ENCODE measurements at places on chromosomes 3 and 15. TPM values are rescaled to one million over a fixed set of nuclear protein-coding genes. Genes with fewer than 3 reads are reported as not detected.
A peak's percentile ranks its signal among the peaks of the same experiment; 100 is the strongest.

DNA sequence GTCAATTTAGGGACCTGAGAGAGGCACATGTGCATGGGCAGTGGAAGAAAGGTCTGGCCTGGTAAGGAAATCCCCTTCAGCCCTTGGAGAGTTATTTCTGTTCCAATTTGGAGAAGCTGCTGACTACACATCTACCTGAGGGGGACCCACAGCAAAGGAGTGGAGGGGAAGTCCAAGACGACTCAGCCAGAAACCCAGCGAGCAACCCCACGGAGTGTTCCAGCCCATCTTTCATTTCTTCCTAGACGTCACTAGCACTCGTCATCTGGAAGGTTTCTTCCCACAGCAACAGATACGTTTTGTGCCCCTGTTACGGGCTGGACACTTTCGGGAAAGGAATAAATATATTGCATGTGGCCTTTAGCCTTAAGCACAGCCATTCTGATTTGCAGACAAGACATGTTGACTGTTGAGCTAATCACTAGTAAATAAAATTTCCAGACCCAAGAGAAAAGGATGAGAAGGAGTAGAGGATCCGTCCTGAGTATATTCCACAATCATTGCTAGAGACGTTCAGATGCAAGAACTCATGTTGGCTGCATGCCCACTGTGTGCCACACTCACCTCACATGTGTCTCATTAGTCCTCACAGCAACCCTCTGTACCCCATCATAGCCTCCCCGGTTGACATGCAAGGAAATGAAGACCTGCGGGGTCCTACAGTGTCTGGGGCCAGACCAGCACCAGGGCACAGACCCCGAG is 7.8 kb upstream of the FAM174B start:
- peaks cover 36% of the 10 kb centered on the region for H3K4me1 ChIP-seq
- H3K4me3 ChIP-seq: no peak overlapping the region
- DNase-seq: no peak
- no peaks in the 10 kb centered on the region for H3K36me3 ChIP-seq
- H3K27ac ChIP-seq: no peak overlapping the region

Gene SEMA3G
- 10.8 TPM for total RNA-seq

GRCh38 chr15:60191821-60192220 is 187.7 kb downstream of the FOXB1 start:
- no peak overlapping the region for H3K4me3 ChIP-seq
- H3K27me3 ChIP-seq: no peaks in the 10 kb centered on the region
- DNase-seq: peak; percentile 77

GRCh38 chr3:67289626-67290025 is 291.5 kb downstream of the KBTBD8 start:
- H3K27ac ChIP-seq: no peak overlapping the region
- H3K4me1 ChIP-seq: no peaks in the 10 kb centered on the region
- DNase-seq: peak; percentile 16
- H3K4me3 ChIP-seq: no peak overlapping the region

Gene RFX7
- total RNA-seq: 7.1 TPM

GRCh38 chr15:84862214-84862975 is 22.1 kb upstream of the SLC28A1 start:
- H3K27me3 ChIP-seq: no peaks in the 10 kb centered on the region
- H3K27ac ChIP-seq: no peak overlapping the region
- peaks cover 11% of the 10 kb centered on the region for H3K4me1 ChIP-seq
- DNase-seq: no peak
- H3K4me3 ChIP-seq: no peak overlapping the region

- DNase-seq: peak; percentile 77
- peak overlapping the region; percentile 13 for H3K27ac ChIP-seq
- no peaks in the 10 kb centered on the region for H3K27me3 ChIP-seq
- peaks cover 9% of the 10 kb centered on the region for H3K4me1 ChIP-seq
These were observed 148.6 kb downstream of the IMPG2 start for GRCh38 chr3:101171681-101172191.

GRCh38 chr3:5448246-5448645 is 260.7 kb downstream of the EDEM1 start:
- H3K36me3 ChIP-seq: no peaks in the 10 kb centered on the region
- no peaks in the 10 kb centered on the region for H3K4me1 ChIP-seq
- H3K27ac ChIP-seq: no peak overlapping the region
- no peak for DNase-seq

DNA sequence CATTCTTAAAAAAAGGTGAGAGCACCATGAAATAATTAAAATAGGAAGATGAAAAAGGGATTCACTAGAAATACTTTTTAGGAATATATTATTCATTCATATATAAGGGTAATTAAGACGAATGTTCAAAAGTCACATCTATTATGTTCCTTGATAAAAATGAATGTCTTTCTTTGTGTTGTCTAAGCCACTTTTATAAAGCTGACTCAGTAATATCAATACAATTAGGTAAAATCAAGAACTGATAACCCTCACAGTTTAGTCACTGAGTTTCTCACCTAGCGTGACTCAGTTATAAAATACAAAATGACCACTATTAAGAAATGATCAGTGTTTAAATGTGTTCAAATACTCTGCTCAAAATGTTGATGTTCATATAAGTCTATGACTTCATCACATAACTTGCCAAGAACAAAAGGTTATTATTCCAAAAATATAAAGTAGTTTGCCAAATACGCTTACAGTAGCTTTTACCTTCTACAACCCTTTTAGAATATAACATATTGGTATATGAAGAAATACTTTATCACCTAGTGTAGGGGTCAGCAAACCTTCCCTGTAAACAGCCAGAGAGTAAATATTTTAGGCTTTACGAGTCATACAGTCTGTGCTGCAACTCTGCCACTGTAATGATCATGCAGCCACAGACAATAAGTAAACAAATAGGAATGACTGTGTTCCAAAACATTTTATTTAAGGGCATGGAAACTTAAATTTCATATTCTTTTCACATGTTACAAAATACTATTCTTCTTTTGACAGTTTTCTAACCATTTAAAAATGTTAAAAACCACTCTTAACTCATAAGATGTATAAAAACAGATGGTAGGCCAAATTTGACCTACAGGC is 369.8 kb downstream of the TBC1D5 start:
- H3K27me3 ChIP-seq: no peaks in the 10 kb centered on the region
- no peak overlapping the region for H3K27ac ChIP-seq
- no peak overlapping the region for H3K4me3 ChIP-seq
- H3K4me1 ChIP-seq: no peaks in the 10 kb centered on the region
- peak; percentile 65 for DNase-seq

Gene TRIM42
- total RNA-seq: not detected

- no peaks in the 10 kb centered on the region for H3K36me3 ChIP-seq
- H3K27ac ChIP-seq: no peak overlapping the region
- no peak for DNase-seq
- H3K4me1 ChIP-seq: no peaks in the 10 kb centered on the region
These were observed 42.7 kb downstream of the HHLA2 start for GRCh38 chr3:108338901-108339545.

Gene PLAAT1
- total RNA-seq: 24.3 TPM

Gene UROC1
- total RNA-seq: 0.04 TPM

DNA sequence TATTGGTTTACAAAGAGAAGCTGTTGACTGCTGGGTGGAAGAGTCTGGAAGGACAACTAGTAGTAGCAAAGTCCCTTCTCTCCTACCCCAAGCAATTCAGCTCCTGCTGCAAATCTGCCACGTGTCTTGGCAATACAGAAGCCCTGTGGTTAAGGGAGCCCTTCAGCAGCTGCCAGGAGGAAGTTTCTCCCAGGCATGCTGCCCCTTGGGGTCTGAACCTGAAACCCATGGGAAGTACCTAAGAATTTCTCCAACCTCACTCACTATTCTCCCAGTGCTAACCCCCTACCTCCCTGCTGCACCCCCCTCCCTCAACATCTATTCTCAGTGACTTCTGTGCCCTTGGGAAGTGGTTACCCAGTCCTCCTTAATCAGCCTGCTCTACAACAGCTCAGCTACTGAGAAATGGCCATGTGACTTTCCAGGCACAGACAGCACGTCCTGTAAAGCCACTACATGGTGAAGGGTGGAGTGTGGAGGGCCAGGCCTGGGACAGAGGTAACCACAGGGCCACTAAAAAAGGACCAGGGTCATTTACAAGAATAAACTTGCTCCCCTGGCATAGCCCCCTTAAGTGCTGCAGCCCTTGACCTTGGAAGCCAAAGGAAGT is 316.6 kb downstream of the NTRK3 start:
- no peaks in the 10 kb centered on the region for H3K27me3 ChIP-seq
- no peak overlapping the region for H3K27ac ChIP-seq
- no peak for DNase-seq
- H3K36me3 ChIP-seq: no peaks in the 10 kb centered on the region
- no peak overlapping the region for H3K4me3 ChIP-seq

GRCh38 chr3:179825527-179826246 is 172.8 kb downstream of the USP13 start:
- no peaks in the 10 kb centered on the region for H3K27me3 ChIP-seq
- H3K4me3 ChIP-seq: no peak overlapping the region
- H3K4me1 ChIP-seq: no peaks in the 10 kb centered on the region
- no peaks in the 10 kb centered on the region for H3K36me3 ChIP-seq
- DNase-seq: no peak
- no peak overlapping the region for H3K27ac ChIP-seq

DNA sequence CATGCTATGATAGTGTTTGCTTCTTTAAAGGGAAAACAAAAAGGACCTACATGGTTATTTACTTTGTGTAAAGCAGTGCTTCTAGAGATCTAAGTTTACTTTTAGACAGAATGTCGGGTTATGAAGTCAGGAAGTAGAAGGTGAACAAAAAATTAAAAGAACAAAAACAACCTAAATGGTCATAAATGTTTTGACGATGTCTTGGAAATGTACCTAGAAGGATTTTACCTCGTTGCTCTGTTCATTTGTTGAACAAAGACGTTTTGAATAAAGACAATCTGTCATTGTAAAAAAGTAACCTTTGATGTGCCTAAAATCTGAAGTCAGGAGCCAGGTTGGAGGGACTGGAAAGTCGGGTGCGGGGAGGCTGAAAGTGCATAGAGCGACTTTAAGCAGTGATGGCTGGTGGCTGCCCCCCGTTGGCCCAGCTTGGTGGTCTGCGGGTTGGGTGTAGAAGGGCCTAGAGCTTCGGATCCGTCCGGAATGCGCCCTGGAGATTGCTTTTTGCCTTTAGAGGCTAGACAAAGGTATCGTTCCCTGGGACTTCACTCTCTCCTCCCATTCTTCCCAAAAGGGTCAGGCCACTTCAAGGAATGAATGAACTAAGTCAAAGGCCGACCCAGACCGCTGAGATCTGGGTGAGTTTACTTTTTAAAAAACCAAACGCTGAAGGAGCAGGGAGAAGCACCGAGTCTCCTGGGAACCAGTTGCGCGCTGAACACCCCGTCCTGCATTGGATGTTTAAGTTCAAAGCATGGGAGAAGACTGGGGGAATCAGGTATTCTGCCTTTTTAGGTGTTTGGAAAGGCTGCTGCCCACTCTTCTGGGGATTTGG is 2.1 kb downstream of the SOX14 start:
- peaks cover 22% of the 10 kb centered on the region for H3K4me1 ChIP-seq
- DNase-seq: no peak
- H3K36me3 ChIP-seq: no peaks in the 10 kb centered on the region
- H3K4me3 ChIP-seq: no peak overlapping the region
- no peak overlapping the region for H3K27ac ChIP-seq
- H3K27me3 ChIP-seq: peaks cover 97% of the 10 kb centered on the region

DNA sequence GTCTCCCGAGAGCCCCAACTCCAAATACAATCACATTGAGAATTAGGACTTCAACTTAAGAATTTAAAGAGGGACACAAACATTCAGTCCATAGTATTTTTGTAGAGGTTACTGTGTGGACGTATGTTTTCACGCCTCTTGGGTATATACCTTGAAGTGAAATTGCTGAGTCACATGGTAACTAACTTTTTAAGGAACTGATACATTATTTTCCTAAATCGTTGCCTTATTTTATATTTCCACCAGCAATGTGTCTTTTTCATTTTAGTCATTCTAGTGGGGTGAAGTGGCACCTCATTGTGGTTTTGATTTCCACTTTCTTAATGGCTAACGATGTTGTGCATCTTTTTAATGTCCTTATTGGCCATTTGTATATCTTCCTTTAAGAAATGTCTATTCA is 11.8 kb downstream of the PARP15 start:
- H3K4me1 ChIP-seq: no peaks in the 10 kb centered on the region
- H3K27ac ChIP-seq: no peak overlapping the region
- H3K36me3 ChIP-seq: no peaks in the 10 kb centered on the region
- H3K4me3 ChIP-seq: no peak overlapping the region
- DNase-seq: no peak

GRCh38 chr3:146250449-146251382 is at the start of gene PLSCR4:
Gene PLSCR4 (minus strand): TSS chr3:146251105. CDS start chr3:146222071, 29,034 bp downstream.
- DNase-seq: peak; percentile 96
- H3K36me3 ChIP-seq: no peaks in the 10 kb centered on the region
- peak within 1 kb of the TSS; percentile 68 for H3K4me3 ChIP-seq
- peak within 1 kb of the TSS; percentile 88 for H3K27ac ChIP-seq

DNA sequence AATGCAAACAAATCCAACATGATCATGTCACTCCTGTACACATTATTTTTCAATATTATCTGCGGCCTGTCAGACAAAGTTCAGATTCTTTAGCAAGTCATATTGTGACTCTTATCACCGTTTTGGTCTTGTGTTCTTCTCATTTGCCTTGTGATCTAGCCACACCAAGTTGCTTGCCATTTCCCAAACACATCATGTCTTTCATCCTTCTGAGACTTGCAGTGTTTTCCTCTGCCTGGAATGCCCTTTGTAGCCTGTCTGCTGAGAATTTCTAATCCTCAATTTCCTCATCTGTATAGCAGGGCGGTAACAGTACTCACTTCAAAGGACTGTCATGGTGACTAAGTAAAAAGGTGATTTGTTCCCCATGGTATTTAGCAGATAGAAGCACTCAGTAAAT is 135.0 kb downstream of the GREM1 start:
- H3K27me3 ChIP-seq: no peaks in the 10 kb centered on the region
- no peaks in the 10 kb centered on the region for H3K4me1 ChIP-seq
- no peak overlapping the region for H3K27ac ChIP-seq
- no peak for DNase-seq
- H3K36me3 ChIP-seq: no peaks in the 10 kb centered on the region

DNA sequence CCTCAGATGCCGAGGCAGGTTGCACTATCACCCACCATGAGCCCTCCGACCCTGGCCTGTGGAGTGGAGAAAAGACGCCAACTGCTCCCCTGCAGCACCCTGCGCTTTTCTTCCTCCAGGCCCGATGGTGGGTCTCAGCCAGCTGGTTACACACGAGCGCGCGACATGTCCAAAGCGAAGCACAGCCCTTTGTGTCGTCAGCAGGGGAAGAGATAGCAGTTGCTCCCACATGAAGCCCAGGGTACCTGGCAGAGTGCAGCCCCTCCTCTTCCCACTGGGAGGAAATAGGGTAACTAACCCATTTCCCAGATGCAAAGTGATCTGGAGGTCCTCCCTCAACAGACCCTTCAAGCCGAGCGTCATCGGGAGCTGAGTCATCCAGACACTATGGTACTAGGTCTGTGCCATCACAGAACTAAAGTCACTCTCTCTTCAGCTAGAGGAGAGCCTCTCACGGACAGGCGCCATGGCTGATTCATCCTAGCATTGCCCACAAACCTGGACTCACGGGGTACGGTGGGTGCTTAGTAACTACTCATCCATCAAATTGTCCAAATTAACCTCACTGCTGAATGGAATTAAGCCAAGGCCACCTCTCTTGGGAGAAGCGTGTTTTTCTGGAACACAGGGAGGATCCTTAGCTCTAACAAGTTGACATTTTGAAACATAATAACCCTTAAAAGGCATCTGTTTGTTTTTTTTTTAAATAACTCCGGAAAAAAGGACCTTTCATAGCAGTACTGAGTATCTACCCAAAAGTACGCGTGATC is 45.2 kb upstream of the BDH1 start:
- H3K27me3 ChIP-seq: no peaks in the 10 kb centered on the region
- H3K36me3 ChIP-seq: peaks cover 4% of the 10 kb centered on the region
- no peak overlapping the region for H3K27ac ChIP-seq
- H3K4me1 ChIP-seq: peaks cover 7% of the 10 kb centered on the region

Gene PP2D1
- total RNA-seq: not detected

Gene TMEM108
- 6.3 TPM for total RNA-seq
